ENCODE measurements at places on chromosomes 4 and X.
A peak's percentile ranks its signal among the peaks of the same experiment; 100 is the strongest.

DNA sequence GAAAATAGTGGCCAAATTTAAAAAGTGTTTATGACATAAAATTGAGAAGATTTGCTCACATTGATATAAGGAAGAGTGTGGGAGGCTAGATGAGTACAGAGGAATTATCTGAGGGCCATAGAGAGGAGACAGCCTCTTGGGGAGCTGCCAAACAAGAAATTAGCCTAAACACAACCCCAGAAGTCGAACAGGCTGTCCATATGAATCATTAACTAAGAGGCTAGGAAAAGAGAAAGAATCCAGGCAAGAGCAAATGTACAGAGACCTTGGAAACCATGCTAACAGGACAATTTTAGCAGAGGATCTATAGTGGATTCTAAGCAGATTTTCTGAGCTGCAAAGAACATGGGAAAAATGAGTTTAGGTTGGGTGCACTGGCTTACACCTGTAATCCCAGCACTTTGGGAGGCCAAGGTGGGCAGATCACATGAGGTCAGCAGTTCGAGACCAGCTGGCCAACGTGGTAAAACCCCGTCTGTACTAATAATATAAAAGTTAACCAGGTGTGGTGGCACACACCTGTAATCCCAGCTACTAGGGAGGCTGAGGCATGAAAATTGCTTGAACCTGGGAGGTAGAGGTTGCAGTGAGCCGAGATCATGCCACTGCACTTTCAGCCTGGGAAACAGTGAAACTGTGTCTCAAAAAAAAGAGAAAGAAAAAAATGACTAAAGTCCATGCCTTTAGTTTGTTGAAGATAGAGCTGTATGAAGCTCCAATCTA lies 76.1 kb downstream of the NWD2 start:
- no peak for DNase-seq

DNA sequence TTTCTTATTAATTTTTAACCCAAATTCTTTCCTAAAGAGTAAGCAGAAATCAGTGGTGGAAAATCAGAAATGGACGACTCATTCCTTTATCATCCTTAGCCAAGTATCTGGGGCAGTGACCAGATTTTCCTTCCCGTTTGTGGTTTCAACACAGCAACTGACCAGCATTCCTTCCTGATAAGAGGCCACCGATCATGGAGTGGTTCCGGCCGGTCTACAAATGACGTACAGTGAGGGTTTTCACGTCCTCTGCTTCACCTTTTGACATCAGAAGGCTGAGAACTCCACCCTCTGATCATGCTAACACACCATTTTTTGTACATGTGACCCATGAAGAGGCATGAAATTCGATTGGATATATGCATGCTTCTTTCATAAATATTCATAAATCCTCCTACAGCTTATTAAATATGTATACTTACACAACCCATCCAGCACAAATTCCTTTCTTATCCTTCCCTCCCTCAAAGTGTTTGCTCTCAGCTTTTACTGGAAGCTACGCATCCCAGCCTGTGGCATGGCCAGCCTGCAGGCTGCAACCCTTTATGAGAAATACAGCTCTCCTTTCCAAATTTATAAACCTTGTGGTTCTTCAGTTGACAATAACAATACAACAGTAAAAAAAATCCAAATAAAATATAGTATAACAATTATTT lies 173.0 kb upstream of the CASK start:
- DNase-seq, result no peak

- DNase-seq, result peak; percentile 38
Measured at GRCh38 chr4:128379860-128380259, 92.2 kb upstream of the PGRMC2 start.

- DNase-seq, result no peak
Measured at GRCh38 chrX:101906136-101906796, 25.6 kb downstream of the ZMAT1 start.

DNA sequence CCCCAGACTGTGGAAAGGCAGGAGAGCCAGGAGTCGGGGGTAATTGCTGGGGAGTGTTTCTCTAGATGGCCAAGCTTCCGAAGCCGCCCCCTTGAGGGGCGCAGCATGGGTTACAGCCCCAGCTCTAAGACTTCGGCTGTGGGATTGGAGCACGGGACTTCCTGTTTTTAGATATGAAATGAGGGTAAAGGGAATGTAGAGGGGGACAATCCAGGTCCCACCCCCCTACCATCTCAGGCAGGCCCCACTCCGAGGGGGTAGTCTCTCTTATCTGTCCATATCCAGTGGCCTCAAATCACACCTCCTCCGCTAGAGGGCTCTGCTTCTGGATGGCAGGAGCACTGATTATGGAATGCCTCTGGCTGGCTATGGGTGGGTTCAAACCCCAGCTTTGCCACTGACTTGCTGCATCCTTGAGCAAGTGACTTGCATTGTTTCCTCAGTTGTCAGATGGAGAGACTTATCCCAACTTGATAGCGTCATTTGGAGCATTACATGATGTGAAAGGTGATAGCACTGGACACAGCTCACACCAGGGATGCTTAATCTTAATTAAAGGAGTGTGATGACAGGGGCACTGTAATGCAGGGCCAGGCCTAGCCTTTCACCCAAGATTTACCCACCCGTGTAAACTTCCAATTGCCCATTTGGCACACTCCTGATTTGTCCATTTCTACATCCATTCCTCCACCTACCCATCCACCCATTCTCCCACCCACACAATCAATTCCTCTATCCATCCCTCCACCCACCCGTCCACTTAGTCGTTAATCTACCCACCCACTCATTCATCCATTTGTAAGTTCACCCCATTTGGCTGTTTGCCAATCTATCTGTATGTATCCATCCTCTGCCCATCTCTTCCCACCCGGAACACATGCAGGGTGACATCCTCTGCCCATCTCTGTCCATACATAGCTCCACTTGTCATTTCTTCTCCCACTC lies 848 bp upstream of the KCND1 start:
- peak; percentile 58 for DNase-seq

- DNase-seq, result no peak
Measured at GRCh38 chr4:3736806-3737205, 29.4 kb upstream of the ADRA2C start.

DNA sequence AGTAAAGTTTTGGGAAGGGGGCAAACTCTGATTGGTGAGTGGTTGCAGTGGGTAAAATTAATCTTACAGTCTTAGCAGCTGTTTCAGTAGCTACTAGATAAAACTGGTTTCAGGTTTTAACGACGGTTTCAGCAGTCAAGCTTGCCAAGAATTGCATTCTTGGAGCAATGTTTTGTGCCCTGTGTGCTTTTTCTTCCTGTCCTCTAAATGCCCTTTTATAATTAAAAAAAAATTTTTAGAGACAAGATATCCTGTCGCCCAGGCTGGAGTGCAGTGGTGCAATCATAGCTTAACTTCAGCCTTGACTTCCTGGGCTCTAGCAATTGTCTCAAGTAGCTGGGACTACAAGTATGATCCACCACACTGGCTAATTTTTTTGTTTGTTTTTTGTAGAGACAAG lies 6.3 kb upstream of the PPEF2 start:
- no peak for DNase-seq

GRCh38 chr4:2354760-2355159 lies 63.7 kb downstream of the ZFYVE28 start:
- DNase-seq, result no peak

GRCh38 chrX:49287665-49288064 lies 15.8 kb upstream of the GAGE10 start:
- DNase-seq, result no peak

- no peak for DNase-seq
Measured at GRCh38 chr4:10655968-10656367, 28.6 kb downstream of the CLNK start.

DNA sequence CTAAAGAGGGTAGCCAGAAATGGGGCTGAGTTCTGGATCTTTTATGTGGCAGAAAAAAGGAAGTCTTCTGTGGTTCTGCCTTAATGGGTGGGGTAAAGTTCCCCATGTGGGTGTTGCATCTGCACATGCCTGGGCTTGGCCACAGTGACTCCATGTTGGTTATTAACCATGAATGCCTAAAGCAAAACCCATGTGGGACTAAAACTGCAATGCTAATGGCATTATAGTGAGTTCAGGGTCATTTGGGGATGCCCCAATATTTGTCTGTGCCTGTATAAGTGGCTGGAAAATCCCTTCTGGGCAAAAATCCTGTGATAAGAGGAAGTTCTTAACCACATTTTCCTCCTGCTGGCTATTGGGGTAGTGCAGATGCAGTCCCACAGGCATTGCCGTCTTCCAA lies 857.4 kb downstream of the FAT4 start:
- DNase-seq, result no peak

DNA sequence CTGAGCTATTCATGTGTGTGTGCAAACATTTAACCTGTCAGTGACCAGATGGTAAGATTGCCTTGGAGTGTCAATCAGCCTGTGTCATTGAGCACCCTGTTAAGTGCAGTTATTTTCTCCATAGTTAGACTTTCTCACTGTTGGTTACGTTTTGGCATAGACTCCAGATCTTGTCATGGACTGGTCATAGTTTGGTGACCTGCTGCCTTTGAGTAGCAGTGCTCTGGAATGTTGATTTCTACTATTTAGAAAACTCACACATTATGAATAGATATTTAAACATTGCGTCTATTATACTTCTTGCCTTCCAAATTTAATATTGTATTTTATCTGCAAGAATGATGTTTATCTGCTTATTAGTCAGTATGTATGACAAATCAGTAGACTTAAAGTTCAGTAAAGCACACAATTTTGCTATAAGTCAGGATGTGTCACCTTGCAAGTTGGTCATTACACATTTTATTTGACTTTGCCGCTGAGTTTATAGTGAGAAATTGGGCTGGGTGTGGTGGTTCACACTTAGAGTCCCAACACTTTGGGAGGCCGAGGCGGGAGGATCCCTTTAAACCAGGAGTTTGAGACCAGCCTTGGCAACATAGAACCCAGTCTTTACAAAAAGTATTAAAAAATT lies 42.4 kb downstream of the KIAA0232 start:
- no peak for DNase-seq

- DNase-seq, result no peak
Measured at GRCh38 chrX:136636121-136636520, 11.8 kb upstream of the CD40LG start.

DNA sequence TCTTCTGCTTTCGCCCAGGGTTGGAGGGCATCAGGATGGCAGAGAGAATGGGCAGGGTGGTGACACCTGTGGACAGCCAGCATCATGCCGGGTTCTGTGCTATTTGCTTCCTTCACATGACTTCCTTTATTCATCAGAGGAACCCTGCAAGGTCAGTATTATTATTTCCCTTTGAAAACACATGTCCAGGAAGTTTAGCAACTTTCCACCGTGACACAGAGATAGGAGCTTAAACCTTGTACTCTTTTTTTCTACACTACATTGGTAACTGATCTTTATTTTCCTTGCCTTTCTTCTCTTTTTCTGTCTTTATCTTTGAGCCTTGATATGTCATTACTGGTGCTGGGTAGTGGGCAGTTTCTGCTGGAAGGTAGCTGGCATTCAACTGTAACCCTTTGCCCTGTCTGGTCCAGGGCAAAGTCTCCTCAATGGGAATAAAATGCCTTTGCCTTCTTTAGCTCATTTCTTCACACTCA lies 5.0 kb upstream of the MGST2 start:
- no peak for DNase-seq

DNA sequence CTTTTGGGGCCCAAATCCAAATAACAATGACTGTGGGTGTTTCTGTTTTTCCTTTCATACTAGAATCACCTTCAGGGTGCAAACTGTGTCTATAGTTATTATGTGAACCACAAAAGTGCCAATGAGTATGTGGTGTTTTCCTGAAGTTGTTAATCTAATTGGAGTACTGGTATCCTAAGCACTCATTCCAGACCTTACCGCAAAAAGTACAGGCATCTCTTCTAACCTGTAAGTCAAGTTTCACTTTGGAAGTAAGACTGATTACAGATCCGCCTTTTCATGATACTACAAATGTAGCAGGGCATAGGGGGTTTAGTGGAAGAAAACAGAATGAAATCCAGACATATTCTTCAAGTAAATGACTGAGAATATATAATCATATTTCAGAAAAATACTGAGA lies 16.1 kb downstream of the COQ2 start:
- no peak for DNase-seq

DNA sequence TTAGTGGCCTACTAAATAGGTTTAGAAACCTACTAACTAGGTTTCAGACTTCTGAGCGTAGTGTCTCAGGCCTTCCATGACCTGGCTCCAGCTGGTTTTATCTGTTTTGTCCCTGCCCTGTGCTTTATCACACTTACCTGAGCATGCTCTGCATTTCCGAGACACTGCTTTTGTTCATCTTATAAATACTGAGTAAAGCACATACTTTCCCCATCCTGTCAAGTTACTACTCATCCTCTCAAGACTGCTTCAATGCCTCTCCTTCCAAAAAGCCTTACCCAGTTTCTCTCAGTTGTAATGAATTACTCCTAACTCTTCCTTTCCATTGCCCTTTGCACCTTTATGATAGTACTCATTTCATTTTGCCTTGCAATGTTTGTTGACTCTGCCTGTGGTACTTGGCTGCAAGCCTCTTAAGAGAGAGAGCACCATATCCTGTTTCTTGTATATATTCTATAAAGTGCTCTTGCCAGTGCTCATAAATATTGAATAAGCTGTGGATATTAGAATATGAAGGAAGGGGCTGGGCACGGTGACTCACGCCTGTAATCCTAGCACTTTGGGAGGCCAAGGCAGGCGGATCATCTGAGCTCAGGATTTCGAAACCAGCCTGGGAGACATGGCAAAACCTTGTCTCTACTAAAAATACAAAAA lies 34.4 kb downstream of the SLAIN2 start:
- no peak for DNase-seq

DNA sequence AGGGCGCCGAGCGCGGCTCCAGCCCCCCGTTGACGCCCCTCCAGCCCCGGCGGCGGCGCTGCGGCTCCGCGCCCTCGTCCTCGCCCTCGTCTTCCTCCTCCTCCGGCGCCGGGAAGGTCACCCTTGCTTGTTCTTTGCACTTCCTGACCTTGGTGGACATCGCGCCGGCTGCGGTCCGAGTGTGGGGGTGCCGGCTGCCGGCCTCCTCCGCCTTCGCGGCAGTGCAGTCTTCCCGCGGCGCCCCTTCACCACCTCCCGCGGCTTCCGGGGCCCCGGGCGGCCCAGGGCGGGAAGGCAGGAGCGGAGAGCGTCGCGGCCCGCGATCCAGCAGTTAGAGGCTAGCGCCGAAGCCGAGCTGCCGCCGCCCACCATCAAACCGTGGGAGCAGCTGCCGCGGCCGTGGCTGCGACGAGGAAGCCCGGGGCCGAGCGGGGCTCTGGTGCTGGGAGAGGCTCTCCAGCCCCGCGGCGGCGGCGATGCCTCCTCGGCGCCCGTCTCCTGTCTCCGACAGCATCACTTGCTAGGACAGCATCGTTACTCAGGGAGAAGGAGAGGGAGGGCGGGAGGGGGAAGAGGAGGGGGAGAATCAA lies at the start of gene TRPC3:
TRPC3 (minus strand) TSS at position 540 of the 590 bp plus-strand sequence; CDS start at position 160, 380 bp downstream.
- no peak for DNase-seq

- no peak for DNase-seq
Measured at GRCh38 chr4:182018691-182019090, 224.5 kb upstream of the TENM3 start.

GRCh38 chr4:84697159-84697558 lies 114.2 kb downstream of the CDS1 start:
- DNase-seq, result no peak

DNA sequence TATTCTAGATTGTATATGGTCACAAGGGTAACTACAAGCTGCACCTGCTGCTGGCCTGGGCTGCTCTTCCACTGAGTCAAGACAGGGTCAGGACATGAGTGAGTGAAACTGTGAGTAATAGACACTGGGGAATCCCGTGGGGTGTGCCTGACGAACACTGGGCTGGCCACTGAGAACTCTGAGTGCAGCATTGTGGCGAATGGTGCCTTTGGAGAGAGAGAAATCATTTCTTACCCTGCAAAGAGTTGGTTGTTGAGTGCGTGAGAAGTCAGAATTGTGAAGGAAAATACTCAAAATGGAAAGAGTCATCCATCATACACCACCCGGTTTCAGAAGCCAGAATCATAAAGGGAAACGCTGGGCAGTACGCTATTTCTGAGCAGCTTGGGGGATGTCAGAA lies 43.1 kb upstream of the LSM6 start:
- DNase-seq, result no peak

- no peak for DNase-seq
Measured at GRCh38 chrX:108349210-108349609, 89.0 kb downstream of the COL4A6 start.
